Myometrial cell (primary cell): ENCODE measurements at places on chromosomes 7 and 10. TPM values are rescaled to one million over a fixed set of nuclear protein-coding genes. Genes with fewer than 3 reads are reported as not detected.

The FGFBP3 gene
- total RNA-seq = 0.18 and 0.29 TPM in 2 replicates

The SEMA3D gene
- under 0.01 and 0.58 TPM in 2 replicates for total RNA-seq

The STRIP2 gene
- total RNA-seq = 5.8 and 6.1 TPM in 2 replicates

The CPVL gene
- total RNA-seq = 2.6 TPM in 1 of 2 replicates, not detected in the other

The NEUROG3 gene
- total RNA-seq = not detected in 2 replicates

The STEAP4 gene
- total RNA-seq = under 0.01 TPM in 1 of 2 replicates, not detected in the other
